ENCODE measurements at places on chromosomes 5 and 9.

DNA sequence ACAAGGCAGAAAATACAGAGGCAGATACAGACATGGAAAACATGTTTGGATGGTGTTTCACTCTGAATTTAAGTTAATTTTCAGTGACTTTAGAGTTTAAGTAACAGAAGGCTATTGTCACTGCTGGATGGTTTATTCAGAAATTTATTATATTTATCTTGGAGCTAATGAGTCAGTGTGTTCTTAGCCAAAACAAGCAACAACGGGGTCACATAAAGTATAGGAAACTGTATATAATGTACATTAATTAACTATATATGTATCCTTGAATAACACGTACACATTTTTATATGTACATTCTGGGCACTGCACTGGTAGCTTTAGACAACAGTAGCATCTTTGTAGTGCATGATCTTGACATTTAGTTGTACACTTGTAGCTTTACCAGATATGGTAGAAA lies 30.7 kb downstream of the CYLC2 start:
- DNase-seq: no peak

DNA sequence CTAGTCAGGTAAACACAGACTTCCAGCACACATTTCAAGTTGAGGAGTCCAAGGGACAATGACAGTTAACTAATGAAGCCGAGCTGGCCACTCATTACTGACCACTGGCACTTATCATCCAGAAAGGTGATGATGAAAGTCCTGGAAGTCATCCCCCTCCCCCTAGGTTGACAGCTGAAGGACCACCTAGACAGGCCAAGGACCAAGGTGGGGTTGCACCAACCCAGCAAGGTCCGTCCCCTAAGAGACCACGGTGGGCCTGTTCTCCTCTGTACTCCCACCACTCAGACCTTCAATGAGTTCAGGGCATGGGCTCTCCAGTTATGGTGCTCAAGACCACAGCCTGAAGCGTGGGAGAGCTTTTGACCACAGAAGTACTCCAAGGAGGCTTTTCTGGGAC lies 13.2 kb downstream of the P4HA2 start:
- no peak for DNase-seq

DNA sequence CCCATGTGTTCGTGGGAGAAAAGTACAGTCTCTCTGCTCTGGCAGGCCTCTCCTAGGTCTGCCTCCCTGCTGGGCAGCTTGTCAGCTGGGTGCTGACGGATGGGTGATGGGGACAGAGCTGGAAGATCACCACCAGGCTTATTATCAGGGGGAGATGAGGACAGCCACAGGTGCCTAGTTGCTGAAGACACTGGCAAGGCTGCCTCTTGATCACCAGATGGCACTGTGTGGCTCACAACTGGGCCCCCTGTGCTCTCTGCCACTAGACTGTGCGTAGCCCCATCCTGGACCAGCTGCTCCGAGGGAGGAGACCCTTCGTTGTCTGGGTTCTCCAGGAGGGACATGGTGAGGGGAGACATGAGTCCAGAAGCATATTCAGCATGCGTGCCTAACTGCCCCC lies 73.0 kb downstream of the KIF24 start:
- DNase-seq: no peak

DNA sequence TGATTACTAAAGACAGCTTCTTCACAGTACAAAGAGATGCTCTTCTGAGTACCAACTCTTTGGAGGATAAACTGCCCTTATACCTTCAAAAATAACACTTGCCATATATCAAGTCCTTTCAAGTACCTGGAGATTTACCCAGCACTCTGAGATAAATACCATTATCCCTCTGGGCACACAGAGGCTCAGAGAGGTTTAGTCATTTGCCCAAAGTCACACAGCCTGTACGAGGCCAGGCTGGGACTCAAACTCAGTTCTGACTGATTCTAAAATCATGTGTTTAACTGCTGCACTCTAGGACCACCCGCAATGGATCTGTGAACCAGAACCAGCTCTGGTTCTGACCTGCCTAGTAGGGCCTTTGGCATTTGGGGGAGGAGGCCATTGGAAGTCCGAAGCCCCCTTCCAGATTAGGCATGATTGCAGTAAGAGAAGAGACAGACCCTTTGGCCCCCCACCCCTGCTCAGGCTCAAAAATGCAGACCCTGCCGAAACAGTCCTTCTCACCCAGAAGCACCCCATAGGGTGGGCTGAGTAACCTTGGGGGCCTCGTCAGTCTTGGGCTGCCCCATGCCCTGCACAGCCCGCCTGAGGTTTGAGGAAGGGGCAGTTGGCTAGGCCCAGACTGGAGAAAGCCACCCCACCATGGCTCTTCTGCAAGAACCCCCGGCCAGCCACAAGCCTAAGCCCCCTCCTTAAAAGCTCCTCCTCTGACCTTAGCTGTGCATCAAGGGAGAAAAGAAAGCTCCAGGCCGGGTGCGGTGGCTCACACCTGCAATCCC lies 32.8 kb upstream of the IL17B start:
- DNase-seq: no peak

DNA sequence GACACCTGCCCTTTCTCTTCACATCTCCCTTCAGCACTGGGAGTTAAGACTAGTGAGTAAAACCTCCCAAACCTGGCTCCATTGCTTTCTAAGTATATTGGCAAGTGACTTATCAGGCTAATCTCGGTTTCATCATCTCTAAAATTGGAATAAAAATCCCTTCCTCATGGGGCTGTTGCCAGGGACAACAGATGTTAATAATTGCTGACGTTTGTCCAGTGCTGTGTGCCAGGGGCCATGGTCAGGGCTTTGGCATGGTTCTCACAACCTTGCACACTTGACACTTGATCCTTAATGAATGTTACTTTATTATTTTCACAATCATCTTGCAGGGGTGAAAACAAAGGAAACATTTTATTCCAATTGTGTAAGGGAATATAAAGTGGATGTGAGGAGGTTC lies 1262.0 kb upstream of the WWC1 start:
- no peak for DNase-seq

DNA sequence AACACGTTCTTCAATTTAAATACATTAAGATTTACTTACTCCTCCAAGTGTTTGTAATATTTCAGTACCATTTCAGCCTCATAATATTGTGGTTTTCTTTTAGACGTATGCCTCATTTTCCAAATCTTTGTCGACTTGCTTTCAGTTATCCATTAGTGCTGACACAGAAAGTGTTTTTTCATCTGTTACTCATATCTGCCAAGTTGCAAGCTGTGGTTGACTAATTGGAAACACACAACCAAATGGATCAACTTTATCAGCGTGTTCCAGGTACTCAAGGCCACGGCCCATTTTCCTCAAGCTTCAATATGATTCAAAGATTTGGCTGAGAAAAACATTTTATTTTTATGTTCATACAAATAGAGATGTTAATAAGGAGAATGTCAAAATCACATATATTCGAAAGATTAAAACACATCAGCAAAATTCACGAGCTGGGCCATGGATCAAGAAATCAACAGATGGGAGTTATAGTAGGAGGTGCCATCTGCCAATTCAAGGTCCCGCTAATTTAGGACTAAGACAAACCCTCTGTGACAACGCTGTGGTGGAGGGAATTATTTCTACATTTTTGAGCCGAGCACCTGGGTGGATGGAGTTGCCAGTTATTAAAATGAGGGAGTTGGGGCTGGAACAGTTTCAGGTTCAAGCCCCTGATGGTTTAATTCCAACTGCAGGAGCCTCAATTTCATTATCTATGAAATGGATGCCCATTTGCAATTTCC lies 27.2 kb upstream of the CCNJL start:
- DNase-seq: no peak

- DNase-seq: no peak
Measured at GRCh38 chr9:91029650-91030361, 228.2 kb downstream of the SYK start.

DNA sequence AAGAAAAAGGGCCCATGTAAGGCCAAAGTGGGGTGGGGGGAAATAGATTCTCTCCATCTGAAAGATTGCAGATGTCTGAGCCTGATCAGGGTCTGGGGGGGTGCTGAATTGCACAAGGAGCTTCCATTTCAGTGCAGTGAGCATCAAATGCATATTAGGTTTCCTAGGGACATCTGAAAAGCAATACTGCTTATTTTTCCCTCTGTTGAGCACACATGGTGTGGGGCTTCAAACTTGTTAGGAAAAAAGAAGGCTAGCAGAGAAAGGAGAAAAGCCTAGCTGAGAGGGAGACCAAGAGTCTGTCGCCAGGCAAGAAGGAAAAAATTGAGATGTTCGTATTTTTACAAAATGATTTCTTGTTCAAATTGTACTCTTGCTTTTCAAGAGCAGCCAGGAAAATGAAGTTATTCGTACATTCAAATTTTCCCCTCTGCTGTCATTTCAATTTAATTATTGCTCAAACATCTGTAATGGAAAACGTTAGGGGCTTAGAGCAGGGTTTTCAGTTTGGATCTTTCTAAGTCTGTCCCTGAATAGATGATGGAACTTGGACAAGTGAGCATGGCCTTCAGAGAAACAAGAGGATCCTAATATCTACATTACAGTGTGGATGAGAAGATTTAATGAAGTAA lies 191.9 kb upstream of the GAS1 start:
- no peak for DNase-seq

GRCh38 chr9:16031486-16031885 lies 478.6 kb downstream of the CCDC171 start:
- DNase-seq: no peak

All from left ventricle myocardium inferior (tissue), 1 donor.